Tracheal epithelial cell (primary cell): ENCODE measurements at places on chromosomes 1 and 21. TPM values are rescaled to one million over a fixed set of nuclear protein-coding genes. Genes with fewer than 3 reads are reported as not detected.

Gene KRTAP23-1
- total RNA-seq, result not detected in 2 replicates

Gene LCE1F
- not detected in 2 replicates for total RNA-seq

Gene OLFML2B
- total RNA-seq, result 0.48 TPM in 1 of 2 replicates, not detected in the other

Gene TGFB2
- total RNA-seq, result 3.8 and 10.6 TPM in 2 replicates

Gene KIF17
- total RNA-seq, result 1.7 TPM in 2 replicates

Gene ESPN
- 14.5 and 17.3 TPM in 2 replicates for total RNA-seq

Gene S100A14
- total RNA-seq, result 685 and 1,926 TPM in 2 replicates

Gene SPATA46
- total RNA-seq, result not detected in 2 replicates

Gene TDRKH
- total RNA-seq, result 5.1 and 7.7 TPM in 2 replicates

Gene AVPR1B
- not detected in 2 replicates for total RNA-seq
